ENCODE measurements at places on chromosomes 7 and 10. TPM values are rescaled to one million over a fixed set of nuclear protein-coding genes. Genes with fewer than 3 reads are reported as not detected.

GRCh38 chr10:112115781-112116385, 67.7 kb downstream of the GPAM start:
- DNase-seq = no peak
- H3K27me3 ChIP-seq = no peaks in the 10 kb centered on the region
- no peaks in the 10 kb centered on the region for H3K4me1 ChIP-seq
- H3K27ac ChIP-seq = no peak overlapping the region
- no peak overlapping the region for H3K4me3 ChIP-seq
- no peaks in the 10 kb centered on the region for H3K36me3 ChIP-seq

- no peaks in the 10 kb centered on the region for H3K27me3 ChIP-seq
- no peak overlapping the region for H3K4me3 ChIP-seq
- no peaks in the 10 kb centered on the region for H3K36me3 ChIP-seq
- no peak for DNase-seq
Measured at GRCh38 chr10:656883-657282, 32.6 kb downstream of the DIP2C start.

DNA sequence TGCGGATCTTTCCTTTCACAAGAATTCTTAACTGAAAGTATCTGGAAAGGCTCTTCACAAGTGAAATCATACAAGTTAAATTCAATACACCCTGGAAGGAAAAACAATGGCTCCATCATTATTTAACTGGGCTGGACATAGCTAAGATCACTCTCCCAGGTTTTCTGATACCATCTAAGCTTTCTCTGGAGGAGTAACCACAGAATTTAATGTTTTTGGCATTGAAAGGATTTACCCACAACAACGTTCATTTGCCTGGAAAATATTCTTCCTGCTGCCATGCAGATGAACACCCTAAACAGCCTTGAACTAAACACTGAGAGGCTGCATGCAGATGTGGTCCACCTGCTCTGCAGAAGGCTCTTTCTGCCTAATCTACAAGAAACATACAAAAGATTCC, 4.3 kb downstream of the NEBL start:
- no peak overlapping the region for H3K27ac ChIP-seq
- peaks cover 15% of the 10 kb centered on the region for H3K4me1 ChIP-seq
- no peak overlapping the region for H3K4me3 ChIP-seq
- no peaks in the 10 kb centered on the region for H3K36me3 ChIP-seq
- H3K27me3 ChIP-seq = no peaks in the 10 kb centered on the region

Gene TRPV5
- not detected for total RNA-seq

Gene ECHDC3
- total RNA-seq = 1.9 TPM

Gene TRIL
- 0.72 TPM for total RNA-seq

- H3K27ac ChIP-seq = no peak within 1 kb of the TSS
- H3K4me3 ChIP-seq = peak within 1 kb of the TSS; percentile 66
- H3K36me3 ChIP-seq = no peaks in the 10 kb centered on the region
- H3K4me1 ChIP-seq = peaks cover 9% of the 10 kb centered on the region
Measured at GRCh38 chr10:18140149-18140956, at the start of gene CACNB2. CACNB2 (plus strand) TSS chr10:18140424.

Gene NYAP1
- total RNA-seq = 2.6 TPM

DNA sequence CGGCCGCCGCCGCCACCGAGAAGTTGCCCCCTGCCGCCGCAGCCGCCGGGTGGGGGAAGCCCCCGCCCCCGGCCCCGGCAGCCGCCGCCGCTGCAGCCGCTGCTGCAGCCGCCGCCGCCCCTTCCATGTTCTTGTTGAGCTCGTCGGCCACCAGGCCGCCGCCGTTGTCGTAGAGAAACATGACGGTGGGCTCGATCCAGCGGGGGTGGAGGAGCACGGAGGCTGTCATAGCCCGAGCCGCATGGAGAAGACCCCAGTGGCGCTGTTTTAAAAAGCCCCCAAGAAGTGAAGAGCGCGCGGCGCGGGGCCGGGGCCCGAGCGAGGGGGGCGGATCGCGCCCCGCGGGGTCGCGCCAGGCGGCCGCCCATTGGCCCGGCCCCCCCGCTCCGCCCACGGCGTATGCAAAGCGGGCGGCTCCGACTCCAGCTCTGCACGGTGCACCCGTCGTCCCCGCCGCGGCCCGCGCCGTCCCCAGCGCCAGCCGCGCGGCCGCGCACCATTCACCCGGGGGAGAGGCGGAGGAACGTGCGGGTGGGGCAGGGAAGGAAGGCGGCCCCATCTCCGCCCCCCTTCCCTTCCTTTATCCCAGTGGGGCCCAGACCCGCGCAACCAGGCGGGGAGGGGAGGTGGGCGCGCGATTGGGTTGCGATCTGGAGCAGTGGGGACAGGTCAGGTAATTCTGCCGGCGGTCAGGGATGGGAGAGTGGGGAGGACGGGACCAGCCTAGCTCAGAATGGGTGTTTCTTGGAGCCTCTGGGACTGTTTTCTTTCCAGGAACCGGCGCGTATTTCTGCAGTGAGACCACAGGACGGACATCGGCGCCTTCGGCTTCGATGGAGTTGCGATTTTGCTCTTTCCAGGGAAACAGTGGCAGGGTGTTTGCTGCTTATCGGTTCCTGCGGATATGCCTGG, at the start of gene HOXA13:
Gene HOXA13, minus strand, starts transcription at position 243 of the 912 bp plus-strand sequence. Its CDS starts 14 bp downstream, at position 229.
- H3K4me1 ChIP-seq = peaks cover 5% of the 10 kb centered on the region
- no peaks in the 10 kb centered on the region for H3K36me3 ChIP-seq
- no peak within 1 kb of the TSS for H3K4me3 ChIP-seq
- no peak for DNase-seq

Gene GFRA1
- 24.2 TPM for total RNA-seq

- H3K36me3 ChIP-seq = no peaks in the 10 kb centered on the region
- H3K4me3 ChIP-seq = no peak overlapping the region
- H3K27ac ChIP-seq = no peak overlapping the region
- H3K27me3 ChIP-seq = no peaks in the 10 kb centered on the region
- DNase-seq = peak; percentile 54
Measured at GRCh38 chr7:75642810-75643486, 95.8 kb downstream of the HIP1 start.

Gene GIMAP6
- not detected for total RNA-seq

DNA sequence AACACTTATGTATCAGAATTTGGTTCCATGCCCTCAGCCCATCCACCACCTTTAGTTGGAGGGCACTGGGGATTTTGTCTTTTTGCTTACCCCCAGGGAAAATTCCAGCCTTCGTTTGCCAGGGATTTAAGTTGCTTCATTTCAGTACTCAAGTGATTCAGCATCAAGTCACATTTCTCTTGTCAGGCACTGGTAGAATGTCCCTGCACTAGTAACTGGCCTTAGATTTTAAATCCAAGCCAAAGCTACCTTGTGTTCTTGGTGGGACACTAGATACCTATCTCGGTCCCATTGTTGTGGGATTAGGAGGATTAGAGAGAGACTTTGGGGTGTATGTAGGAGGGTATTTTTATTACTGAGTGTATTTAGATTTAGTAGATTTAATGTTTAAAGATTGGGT, 613.1 kb downstream of the SUGCT start:
- H3K4me3 ChIP-seq = no peak overlapping the region
- H3K4me1 ChIP-seq = peaks cover 6% of the 10 kb centered on the region
- H3K36me3 ChIP-seq = no peaks in the 10 kb centered on the region

Gene GPR26
- total RNA-seq = 0.09 TPM

DNA sequence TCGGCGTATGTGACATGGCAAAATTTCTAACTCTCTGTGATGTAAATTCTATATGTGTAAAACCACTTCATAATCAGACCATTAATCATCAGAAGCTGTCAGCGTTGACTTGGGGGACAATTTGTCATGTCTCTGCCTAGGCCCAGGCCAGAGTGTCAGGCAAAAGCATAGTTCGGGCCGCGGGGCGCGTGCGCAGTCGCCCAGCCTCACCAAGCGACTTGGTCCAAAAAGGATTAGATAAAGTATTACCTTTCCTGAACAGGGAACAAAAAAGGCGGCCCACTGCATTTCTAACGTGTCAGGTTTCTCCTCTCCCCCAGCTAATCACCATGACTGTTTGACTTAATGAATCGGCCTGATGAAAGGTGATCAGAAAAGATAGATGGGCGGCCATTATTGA, 114.2 kb downstream of the EBF3 start:
- no peaks in the 10 kb centered on the region for H3K4me1 ChIP-seq
- H3K27ac ChIP-seq = no peak overlapping the region
- no peak overlapping the region for H3K4me3 ChIP-seq
- H3K36me3 ChIP-seq = no peaks in the 10 kb centered on the region
- H3K27me3 ChIP-seq = no peaks in the 10 kb centered on the region

Gene PPP2R2D
- total RNA-seq = 32.5 TPM
